Activated naive CD4-positive, alpha-beta T cell treated with anti-CD3 and anti-CD28 coated beads for 36 hours (primary cell): ENCODE measurements at places on chromosomes 12 and 14.

DNA sequence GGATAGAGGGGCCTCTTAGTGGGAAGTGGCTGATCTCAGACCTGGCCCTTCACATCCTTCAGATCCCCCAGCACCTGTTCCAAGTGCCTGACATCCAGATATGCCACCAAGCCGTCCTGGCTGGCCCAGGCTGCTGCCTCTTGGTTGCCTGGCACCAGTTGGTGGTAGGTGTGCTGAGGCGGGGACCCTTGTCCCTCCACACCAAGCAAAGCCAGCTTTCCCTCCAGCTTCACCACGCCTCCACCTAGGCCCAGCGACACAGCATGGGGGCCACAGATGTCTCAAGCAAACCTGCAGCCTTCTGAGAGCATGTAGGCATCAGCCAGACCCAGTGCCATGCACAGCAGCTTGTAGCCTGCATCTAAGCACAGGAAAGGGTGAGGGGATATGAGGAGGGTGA, 3.5 kb upstream of the CD63 start:
- no peak for DNase-seq

DNA sequence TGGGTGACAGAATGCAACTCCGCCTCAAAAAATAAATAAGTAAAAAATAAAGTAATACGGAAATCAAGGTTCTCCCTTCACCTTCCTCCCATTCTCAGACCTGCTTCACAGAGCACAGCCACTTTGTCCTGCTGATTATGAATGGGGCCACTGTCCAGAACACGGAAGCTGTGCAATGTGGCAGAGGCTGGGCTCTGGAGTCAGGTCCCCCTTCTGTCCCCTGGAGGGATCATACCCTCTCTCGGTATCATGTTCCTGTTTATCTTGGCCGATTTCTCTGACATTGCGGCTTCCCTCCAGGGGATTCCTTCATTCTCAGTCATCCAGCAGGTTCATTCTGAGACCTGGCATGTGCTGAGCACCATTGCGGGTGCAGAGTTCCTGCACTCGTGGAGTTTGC, 11.3 kb downstream of the PPP2R5C start:
- no peak for DNase-seq

DNA sequence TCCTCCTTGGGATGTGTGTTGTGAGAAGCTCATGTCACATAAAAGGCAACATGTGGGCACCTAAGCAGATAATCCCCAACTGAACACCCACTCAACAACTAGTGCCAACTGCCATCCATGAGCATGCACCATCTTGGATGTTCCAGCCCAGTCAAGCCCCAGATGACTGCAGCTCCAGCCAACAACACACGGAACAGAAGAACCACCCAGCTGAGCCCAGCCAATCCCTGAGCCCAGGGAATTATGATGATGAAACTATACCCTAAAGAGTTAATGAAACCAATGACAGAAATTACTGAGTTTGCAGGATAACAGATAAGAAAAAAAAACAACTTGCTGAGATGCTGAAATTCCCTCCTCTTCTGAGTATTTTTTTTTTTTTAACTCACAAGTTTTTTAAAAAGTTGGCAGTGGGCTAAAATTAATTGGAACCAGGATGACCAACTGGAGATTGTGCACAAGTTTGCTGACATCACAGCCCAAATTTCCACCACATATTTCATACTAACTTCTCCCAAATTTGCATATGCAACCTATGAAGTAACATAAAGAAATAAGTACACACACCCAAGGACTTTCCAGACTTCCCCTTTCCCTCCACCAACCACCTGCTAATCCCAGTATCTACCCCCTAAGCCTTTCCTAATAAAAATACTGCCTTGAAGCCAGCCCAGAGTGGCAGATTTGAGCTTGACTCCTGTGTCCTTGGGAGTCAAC, 124.5 kb downstream of the KSR2 start:
- no peak for DNase-seq

GRCh38 chr14:52442602-52443001, 109.7 kb downstream of the TXNDC16 start:
- DNase-seq, result no peak

DNA sequence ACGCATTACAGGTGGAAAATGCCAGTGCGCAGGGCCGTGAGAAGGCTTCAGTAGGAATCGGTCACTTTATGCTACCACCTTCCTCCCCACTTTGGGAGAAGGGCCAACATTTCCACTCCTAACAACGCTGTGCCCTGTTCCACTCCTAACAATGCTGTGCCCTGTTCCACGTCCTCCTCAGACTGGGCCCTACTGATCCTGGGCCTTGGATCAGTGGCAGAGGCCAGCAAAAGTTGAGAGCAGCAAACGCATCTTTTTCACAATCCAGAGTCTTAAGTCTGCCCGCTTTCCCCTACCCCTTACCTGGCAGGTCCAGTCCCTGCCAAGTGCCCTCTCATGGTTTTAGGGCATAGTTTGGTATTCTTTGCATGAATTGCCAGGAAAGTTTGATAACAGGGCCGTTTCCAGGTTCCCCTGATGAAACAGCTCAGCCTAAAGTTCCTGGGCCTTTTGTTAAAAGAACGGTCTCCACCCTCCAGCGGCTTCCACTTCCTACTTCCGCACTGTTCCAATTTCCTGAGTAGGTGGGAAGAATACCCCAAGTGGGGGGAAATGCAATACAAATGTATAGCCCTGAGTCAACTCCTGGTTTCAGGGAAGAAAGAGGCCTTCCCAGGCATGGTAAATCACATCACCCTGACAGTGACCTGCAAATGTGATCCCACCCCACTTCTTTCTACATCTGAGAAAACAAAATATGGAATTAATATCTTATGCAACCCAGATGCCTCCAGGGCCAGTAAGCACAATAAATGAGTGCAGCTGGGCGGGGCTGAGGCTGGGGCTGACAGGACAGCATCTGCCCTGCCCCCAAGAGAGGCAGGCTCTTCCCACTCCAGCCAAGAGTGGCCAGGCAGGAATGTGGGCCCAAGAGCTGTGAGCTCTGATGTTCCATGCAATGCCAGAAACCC, 15.0 kb downstream of the KCTD10 start:
- DNase-seq, result no peak
